Dermis blood vessel endothelial cell (primary cell): ENCODE measurements at places on chromosomes 16 and 17. TPM values are rescaled to one million over a fixed set of nuclear protein-coding genes. Genes with fewer than 3 reads are reported as not detected.

- no peak for DNase-seq
Measured at GRCh38 chr17:60798576-60798975, 120.9 kb downstream of the BCAS3 start.

GRCh38 chr17:42414704-42415409 lies 8.2 kb downstream of the CAVIN1 start:
- no peak for DNase-seq

DNA sequence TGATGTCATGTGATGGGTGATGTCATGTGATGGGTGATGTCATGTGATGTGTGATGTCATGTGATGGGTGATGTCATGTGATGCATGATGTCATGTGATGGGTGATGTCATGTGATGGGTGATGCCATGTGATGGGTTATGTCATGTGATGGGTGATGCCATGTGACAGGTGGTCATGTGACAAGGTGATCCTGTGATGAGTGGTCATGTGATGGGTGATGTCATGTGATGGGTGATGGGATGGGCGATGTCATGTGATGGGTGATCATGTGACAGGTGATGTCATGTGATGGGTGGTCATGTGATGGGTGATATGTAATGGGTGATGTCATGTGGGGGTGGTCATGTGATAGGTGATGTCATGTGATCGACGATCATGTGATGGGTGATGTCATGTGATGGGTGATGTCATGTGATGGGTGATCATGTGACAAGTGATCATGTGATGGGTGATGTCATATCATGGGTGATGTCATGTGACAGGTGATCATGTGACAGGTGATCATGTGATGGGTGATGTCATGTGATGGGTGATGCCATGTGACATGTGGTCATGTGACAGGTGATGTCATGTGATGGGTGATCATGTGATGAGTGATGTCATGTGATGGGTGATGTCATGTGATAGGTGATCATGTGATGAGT lies 17.2 kb downstream of the CD300LB start:
- peak; percentile 58 for DNase-seq

- no peak for DNase-seq
Measured at GRCh38 chr16:54813778-54814177, 116.9 kb upstream of the IRX5 start.

DNA sequence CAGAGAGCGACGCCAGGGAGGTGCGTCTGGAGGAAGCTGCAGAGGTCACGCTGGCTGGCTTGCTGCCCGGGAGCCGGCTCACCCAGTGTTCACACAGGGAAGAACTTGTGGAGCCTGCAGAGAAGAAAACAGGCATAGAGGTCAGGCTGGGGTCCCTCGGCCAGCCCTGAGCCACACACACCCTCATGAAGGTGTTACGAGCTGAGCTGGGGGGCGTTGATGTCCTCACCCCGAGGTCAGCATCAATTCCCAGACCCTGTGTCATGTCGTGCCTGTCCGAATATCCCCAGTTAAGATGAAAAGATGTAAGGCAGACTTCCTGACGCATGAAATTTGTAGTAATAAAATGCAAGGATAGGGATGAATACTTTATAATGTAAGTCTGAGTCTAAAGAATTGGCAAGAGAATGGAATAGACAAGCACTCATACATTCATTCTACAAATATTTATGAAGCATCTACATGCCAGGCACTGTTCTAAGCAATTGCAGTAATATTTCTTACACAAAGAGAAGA lies 77.1 kb downstream of the USP31 start:
- DNase-seq, result peak; percentile 90

GRCh38 chr16:77918809-77919707 lies 103.3 kb upstream of the CLEC3A start:
- DNase-seq, result peak; percentile 63

DNA sequence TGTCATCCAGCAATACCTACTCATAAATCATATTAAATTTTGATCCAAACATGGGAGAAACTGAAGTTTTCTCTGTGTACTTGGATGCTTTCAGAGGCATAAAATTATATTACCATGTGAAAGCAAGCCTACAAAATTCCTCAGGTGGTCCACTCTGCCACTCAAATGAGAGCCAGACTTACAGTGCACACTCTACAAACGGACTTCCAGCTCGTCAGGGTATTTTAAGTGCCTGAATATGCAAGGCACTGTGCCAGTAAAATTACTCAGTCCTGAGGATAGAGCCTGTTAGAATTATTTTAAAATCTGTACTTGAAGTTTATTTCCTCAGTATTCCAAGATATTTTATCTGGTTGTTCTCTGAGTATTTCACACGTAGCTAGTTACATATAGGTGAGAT lies 54.5 kb downstream of the TENT4B start:
- DNase-seq, result peak; percentile 59

Gene ALDOA
- 286 and 586 TPM in 2 replicates for total RNA-seq

DNA sequence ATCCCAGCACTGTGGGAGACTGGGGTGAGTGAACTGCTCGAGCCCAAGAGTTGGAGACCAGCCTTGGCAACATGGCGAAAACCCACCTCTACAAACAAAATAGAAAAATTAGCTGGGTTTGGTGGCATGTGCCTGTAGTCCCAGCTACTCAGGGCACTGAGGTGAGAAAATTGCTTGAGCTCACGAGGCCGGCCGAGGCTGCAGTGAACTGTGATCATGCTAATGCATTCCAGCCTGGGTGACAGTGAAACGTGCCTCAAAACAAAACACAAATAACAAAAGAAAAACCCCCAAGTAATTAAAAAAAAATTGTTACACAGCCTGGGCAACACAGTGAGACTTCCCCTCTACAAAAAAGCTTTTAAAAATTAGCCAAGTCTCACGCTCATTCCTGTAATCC lies 5.0 kb downstream of the CCDC47 start:
- DNase-seq, result no peak

DNA sequence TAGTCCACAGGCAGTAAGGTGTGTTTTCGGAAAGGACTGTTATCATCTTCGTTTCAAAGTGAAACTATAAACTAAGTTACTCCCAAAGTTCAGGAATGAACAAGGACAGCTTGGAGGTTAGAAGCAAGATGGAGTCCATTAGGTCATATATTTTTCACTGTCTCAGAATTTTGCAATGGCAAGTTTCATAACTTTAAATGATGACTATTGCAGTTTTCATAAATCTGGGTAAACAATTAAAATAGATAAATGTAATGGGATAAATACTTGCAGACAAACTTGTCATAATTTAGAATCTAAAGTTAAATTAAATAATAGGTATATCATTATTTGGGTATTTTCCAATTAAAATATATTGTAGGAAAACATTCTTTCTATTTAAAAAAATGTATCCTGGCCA lies 14.7 kb upstream of the TRIM25 start:
- DNase-seq, result no peak

GRCh38 chr17:78450696-78451345 lies 72.4 kb downstream of the PGS1 start:
- DNase-seq, result peak; percentile 42

- DNase-seq, result peak; percentile 82
Measured at GRCh38 chr17:78013683-78014467, 55.4 kb downstream of the TNRC6C start.

- DNase-seq, result peak; percentile 51
Measured at GRCh38 chr16:70715055-70715858, 29.4 kb upstream of the MTSS2 start.

Gene SLC47A1
- 0.51 and 0.85 TPM in 2 replicates for total RNA-seq

DNA sequence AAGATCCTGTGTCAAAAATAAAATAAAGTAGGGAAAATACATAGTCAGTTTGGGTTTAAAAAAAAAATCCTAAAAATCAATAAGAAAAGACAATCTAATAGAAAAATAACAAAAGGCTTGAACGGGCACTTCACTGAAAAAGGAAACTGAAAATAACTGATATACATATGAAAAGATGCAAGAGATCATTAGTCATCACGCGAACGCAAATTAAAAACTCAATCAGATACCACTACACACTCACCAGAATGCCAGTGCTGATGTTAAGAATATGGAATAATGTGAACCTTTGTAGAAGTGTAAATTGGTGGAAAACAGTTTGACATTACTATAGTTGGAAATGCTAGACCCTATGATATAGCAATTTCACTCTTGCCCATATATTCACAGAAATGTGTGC lies 14.6 kb downstream of the GNGT2 start:
- DNase-seq, result no peak

GRCh38 chr17:61294286-61294685 lies 105.4 kb upstream of the TBX2 start:
- no peak for DNase-seq

Gene TMEM88
- 50.9 and 111 TPM in 2 replicates for total RNA-seq

DNA sequence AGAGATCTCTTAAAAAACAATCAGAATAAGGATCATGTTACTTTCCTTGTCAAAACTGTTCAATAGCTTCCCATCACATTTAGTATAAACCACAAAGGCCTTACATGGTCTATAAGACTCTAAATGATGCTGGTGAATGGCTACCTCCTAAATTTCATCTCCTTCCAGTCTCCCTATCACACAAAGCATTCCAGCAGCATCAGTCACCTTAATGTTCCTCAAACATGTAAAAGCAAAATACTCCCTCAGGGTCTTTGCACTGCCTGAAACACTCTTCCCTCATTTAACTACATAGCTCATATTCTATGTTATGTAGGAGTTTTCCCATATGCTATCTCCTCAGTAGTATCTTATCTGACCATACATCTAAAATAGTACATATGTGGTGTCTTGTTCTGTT lies 53.5 kb upstream of the INTS2 start:
- no peak for DNase-seq
